Hematopoietic multipotent progenitor cell treated with erythropoietin and hydrocortisone succinate and interleukin-3 and kit ligand, for 17 days (in vitro differentiated cells): ENCODE measurements at places on chromosomes 5 and 9.
A peak's percentile ranks its signal among the peaks of the same experiment; 100 is the strongest.

DNA sequence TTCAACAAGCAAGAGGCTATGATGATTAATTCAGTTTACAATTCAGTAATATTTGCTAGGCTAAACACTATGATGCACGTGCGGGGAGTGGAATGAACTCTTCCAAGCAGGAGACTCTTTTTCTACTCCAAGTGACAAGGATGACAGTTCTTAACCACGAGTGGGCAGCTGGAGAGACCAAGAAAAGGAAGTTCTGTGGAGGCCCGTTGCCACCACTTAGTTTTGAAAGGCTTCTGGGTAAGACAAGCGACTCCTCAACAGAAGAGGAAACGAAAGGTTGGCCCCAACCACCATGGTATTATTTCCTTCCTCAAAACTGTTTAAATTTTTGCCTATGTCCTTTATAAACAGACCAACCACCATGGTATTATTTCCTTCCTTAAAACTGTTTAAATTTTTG, 2.8 kb downstream of the DCAF12 start:
- peak; percentile 42 for DNase-seq

DNA sequence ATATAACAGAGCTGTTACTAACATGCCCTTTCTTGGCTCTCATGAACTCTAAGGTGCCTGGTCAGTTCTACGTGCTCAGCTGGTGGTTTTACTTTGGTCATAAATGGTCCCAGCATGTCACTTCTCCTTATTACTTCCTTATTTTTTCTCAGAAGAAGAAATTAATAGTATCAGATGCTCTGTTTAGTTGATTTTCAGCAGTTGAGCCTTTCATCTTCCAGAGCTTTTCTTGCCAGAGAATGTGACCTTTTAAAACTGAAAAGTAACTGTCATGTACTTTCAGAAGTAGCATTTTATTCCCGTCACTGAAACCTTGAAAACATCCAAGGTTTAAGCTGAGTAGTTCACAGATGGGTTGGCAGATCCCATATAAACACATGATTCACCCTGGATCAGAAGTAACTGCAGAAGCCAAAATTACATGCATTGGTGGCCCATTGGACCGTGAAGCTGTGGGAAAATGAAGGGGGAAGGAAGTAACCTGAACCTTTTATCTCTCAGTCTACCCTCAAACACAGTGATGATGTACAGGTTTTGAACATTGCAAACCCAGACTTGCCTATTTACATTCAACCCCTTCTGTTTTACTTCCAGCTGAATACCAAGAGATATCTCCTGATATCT, 50.5 kb downstream of the HACD4 start:
- no peak for DNase-seq

GRCh38 chr5:139955616-139956273, 87.4 kb downstream of the NRG2 start:
- DNase-seq: no peak

GRCh38 chr9:109604781-109605180, 106.7 kb upstream of the PTPN3 start:
- no peak for DNase-seq

GRCh38 chr9:8857068-8857925, 1057.7 kb upstream of the DMAC1 start:
- no peak for DNase-seq

DNA sequence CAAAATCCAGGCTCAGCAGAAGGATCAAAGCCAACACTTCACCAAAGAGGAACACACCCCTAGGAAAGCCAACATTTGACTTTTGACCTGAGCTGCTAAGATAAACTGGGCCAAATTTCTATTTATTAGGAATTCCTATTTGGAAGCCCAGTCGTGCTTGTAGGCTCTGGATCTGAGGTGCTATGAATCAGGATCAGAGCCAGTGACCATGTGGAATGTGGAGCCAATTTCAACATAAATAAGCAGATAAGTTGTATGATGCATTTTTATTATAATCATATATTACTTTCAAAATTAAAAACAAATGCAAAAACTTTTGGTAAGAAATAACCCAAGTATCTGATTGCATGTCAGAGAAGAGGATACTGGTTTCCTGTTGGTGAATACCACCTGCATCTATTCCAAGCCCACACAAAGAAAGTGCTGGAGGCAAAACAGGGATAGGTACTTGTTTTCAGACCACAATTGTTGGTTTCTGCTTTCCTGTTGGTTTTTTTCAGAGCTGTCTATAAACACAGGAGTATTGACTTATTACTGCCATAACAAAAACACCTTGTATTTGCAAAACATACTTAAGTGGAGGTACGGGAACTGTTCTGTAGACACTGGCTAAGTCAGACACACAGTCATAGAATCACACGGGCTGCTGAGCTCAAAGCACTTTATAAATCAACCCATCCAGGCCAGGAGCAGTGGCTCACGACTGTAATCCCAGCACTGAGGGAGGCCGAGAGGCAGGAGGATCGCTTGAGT, 52.8 kb downstream of the ARL15 start:
- no peak for DNase-seq

DNA sequence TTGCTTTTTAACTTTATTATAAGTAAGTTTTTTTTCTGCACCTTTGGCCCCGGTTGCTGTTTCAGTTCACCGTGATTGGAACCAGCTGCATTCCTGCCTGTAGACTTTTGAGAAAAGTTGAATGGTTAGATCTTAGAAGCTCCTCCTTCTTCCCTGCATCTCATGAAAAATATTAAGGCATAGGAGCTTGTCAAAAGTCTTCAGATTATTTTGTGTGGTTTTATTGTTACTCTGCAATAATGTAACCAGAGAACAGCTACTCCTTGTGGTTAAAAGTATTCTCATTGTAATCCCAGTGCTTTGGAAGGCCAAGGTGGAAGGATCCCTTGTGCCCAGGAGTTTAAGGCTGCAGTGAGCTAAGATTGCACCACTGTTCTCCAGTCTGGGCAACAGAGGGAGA, 3.3 kb upstream of the SLC2A8 start:
- DNase-seq: no peak
